ENCODE measurements at places on chromosomes 7 and 10.

GRCh38 chr10:121296881-121297585, 301.2 kb downstream of the FGFR2 start:
- DNase-seq, result no peak

GRCh38 chr7:27111751-27112277, 9.3 kb upstream of the HOXA2 start:
- DNase-seq, result no peak

DNA sequence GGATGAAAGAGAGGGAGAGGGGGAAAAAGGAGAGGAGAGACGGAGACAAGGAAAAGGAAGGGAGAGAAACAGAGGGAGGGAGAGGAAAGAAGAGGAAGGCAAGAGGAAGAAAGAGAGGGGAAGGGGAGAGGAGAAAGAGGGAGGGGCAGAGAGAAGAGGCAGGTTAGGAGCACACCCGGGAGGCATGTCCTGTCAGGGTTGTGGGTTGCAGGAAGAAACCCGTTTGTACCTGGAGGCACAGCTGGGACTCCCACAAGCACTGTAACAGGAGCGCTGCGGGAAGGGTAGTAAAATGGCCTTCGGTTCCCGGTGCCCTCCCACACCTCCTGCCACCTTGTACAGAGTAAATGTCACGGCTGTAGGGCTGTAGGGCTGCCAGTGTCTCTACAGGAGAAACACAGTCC, 24.7 kb downstream of the FGFR2 start:
- DNase-seq, result no peak

GRCh38 chr7:137994216-137994615, 7.7 kb downstream of the CREB3L2 start:
- no peak for DNase-seq

GRCh38 chr7:36748017-36748487, 23.8 kb upstream of the AOAH start:
- no peak for DNase-seq

DNA sequence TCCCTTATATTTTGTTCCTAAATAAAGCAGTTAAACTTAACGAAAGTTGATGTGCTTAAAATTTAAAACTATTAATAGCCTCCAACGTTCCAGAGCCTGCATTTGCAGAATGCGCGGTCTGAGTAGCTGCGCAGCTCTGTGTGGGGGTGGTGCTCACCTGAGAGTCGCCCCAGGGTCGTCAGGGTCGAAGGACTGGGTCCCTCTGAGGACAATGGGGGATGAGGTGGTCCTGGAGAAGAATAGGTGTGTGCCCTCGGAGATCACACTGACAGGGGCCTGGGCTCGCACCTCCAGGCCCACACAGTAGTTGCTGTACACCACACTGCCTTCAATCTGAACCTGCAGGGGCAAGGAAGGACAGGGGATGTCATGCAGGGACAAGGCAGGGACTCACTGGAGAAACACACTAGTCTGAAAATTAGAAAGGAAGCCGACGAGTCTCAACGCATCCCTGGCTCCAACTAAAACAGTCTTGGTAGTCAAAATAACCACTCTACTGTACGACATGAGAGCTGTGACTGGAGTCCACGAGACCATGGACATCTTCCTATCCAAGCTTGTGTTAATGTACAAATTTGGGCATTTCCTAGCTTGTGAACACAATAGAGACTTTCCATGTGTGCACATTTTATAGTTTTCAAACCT, 54.4 kb downstream of the PKD1L1 start:
- no peak for DNase-seq

GRCh38 chr7:1938788-1939433, 268.8 kb downstream of the ELFN1 start:
- no peak for DNase-seq

Data from cortex of kidney (tissue), 1 donor.